ENCODE measurements at places on chromosomes 7 and 10.

GRCh38 chr10:9579110-9579705 lies 1438.5 kb upstream of the CELF2 start:
- no peak for DNase-seq

DNA sequence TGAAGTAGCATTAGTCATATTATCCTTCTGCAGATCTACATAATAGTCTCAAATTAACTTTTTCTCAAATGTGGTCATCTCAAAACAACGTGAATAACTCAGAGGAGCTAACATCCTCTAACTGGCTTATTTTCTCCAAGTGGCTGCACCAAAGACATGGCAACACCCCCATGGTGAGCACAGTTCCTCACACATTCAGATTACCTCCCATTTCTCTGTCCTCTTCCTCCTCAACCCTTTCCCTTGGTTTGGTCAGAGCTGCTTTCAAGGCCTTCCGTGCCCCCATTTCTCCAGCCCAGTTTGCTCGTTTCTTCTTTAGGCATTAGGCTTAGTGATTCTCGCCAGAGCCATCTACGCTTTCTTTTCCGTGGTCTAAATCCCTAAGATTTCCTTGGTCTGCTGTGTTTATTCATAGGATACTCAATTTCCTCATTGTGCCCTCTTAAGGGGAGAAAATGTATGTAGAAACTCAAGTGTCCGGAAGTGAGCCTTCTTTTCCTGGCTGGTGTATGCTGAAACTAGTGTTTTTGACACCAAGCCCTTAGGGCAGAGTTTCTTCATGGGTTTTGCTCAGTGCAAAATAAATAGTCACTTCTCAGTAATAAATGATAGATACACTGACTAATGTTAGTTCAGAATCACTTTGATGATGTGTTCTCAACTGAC lies 2.6 kb downstream of the MET start:
- no peak for DNase-seq

DNA sequence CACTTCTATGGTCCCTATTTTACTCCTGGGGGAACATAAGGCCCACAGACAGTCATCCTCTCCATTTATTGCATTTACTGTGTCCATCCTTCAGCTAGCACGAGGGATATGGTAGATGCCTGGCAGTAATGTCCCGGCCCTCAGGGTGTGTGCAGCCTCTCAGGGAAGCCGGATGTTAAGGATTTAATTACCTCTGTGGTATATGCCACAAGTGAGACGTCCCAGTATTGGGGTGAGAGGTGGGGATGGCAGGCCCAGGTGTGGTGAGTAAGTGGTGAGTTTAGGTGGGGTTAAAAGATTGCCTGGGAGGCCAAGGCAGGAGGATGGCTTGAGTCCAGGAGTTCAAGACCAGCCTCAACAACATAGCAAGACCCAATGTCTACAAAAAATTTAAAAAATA lies 144.9 kb downstream of the SH3PXD2A start:
- DNase-seq = no peak

DNA sequence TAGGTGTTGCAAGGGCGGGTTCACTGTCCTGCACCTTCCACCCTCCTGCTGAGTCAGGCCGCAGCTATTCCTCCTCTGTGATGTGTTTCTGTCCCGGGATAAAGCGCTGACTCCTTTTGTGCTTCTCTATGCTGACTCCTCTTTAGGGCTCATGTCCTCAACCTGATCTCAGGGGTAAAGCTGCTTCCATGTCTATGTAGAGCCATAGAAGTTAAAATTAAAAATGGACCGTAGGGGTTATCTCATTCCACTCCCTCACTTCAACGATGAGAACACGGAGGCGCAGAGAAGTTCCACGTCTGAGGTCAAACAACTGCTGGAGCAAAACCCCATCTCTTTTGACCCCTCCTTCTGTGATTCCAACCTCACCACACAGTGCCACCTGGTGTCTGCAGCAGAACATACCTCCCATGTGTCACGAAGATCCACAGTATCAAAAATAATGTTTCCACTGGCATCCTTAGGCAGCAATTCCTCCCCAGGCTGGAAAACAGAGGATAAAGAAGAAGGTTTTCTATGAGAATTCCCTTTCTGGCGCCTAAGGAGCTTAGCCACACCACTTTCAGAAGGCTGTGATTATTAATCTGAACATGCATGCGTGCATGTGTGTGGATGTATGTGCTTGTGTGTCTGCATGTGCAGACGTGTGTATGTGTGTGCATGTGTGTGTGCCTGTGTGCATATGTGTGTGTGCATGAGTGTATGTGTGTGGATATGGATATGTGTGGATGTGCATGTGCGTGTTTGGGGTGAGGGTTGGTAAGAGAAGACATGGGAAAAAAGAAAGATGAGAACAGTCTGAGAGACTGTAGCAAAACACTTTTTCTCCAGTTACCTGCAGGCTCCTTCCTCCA lies 81.2 kb upstream of the UCN3 start:
- peak; percentile 47 for DNase-seq

GRCh38 chr10:84743483-84743882 lies 415.1 kb downstream of the CCSER2 start:
- DNase-seq = no peak

GRCh38 chr7:51706851-51707250 lies 390.2 kb upstream of the COBL start:
- DNase-seq = no peak

DNA sequence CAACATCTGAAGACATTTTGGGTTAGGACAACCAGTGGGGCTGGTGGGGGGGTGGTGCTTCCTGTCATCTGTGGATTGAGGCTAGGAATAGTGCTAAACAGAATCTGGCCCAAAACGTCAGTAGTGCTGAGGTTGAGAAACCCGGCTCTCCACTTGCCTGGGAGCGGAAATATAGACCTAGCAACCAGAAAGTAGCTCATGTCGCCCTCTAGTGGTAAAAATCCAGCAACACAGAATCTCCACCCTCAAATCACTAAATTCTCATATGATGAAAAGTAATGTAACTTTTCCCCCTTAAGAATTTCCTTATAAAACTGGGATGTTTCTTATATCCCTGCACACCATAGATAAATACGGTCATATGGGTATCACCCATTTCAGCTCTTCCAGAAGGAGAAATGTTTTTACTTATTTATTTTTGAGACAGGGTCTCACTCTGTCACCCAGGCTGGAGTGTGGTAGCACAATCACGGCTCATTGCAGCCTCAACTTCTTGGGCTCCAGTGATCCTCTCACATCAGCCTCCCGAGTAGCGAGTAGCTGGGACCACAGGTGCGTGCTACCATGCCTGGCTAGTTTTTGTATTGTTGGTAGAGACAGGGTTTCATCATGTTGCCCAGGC lies 34.4 kb downstream of the ZC3HAV1 start:
- peak; percentile 62 for DNase-seq

GRCh38 chr7:1024331-1024841 lies 20.0 kb upstream of the GPR146 start:
- no peak for DNase-seq

GRCh38 chr7:51141451-51142003 lies 175.1 kb downstream of the COBL start:
- DNase-seq = no peak

DNA sequence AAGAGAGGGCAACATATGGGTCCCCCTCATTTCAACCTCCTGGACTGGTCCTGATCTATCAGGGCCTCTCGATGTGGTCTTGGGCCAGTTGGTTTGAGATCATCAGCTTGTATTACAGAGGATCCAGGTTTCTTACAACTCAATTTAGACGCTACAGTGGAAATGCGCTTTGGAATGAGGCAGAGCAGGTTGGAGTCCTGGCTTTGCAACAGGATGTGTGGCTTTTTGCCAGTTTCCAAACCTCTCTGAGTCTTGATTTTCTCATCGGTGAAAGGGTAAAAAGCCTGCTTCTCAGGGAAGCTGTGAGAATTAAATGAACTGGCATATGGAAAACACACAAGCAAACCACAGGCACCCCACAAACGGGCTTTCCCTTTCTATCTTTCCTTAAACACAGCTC lies 37.5 kb upstream of the MKI67 start:
- DNase-seq = no peak

GRCh38 chr7:158125721-158126120 lies 461.9 kb downstream of the PTPRN2 start:
- DNase-seq = no peak

GRCh38 chr10:5416981-5417380 lies 4.6 kb downstream of the NET1 start:
- no peak for DNase-seq

- DNase-seq = no peak
These were observed 199.0 kb downstream of the GPR37 start for GRCh38 chr7:124566583-124566982.

DNA sequence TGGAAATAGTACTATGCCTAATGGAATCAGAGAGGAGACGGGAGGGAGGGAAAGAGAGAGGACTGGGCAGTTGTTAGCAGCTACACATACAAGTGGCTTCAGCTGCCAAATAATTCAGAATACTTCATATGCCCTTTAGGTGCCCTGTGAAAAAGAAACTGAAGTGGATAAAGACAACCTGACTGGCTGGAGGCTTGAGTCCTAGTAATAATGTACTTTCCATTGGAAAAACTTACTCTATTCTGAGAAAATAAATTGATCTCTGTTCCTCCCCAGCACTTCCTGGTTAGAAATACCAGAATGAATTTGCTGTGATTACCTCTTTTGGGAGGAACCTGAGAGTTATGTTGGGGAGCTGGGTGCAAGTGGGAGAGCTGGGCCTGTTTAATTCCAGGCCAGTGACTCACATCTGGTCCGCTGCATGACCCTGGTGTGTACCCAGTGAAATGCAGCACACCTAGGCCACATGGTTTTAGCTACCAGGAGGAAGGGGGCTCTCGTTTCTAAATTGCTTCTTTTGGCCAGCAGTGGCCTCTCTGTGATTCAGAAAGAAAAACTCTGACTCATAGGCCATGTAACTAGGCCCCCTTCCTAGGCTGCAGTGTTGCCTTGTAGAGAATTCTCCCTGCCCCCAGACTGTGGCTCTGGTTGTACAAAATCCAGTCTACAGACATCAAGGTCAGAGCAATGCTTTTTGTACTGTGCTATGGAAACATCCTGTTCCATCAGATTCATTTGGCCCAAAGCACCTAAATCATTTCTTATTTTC lies 6.5 kb downstream of the AGFG2 start:
- DNase-seq = peak; percentile 85

DNA sequence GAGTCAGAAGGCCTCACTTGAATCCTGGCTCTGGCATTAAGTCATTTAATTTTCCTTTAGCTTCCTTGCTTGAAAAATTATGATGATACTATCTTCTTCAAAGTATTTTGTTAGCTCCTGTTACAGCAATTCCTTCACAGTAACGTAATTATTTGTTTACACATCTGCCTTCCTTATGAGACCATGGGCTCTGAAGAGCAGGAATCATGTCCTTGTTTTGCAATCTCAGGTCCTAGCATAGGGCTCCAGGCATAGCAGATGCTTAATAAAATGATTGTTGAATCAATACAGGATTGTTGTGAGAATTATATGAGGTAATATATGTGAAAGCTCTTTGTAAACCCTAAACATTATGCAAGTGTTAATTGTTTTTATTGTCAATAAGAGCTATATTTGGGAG lies 25.5 kb downstream of the KLHDC10 start:
- no peak for DNase-seq

DNA sequence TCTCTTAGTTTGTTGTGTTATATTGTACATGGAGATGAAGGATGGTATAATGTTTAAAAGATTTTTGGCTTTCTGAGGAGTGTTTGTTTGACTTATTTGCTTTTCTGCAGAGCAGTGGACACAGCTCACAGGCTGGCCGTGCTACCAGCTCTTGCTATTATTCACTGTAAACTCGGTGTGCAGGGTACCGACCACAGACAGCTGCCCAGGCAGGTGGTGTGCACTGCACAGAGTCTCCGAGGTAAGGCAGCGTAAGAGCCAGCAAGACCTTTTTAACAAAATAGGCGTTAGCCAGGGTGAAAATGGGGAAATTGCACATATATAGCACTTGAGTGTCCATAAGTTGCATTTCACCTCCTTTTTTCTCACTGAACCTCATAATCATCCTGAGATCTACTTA lies 438.0 kb downstream of the CNTNAP2 start:
- no peak for DNase-seq

GRCh38 chr10:100876585-100877460 lies 35.9 kb upstream of the SLF2 start:
- no peak for DNase-seq

DNA sequence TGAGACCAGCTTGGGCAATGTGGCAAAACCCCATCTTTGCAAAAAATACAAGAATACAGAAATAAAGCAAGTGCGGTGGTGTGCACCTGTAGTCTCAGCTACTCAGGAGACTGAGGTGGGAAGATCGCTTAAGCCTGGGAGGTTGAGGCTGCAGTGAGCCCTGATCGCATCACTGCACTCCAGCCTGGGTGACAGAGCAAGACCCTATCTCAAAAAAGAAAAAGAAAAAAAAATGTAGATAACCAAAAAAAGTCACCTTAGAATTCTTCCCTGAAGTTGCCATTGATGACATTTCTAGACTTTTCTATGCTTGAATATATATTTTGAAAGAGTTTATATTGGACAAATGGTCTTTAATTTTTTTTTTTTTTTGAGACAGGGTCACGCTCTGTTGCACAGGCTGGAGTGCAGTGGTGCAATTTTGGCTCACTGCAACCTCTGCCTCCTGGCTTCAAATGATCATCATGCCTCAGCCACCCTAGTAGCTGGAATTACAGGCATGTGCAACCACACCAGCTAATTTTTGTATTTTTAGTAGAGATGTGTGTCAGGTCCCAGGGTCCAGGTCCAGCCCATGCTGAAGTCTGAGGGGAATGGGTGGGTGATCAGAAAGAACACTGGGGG lies 35.1 kb upstream of the MTPAP start:
- DNase-seq = no peak

- no peak for DNase-seq
These were observed 43.9 kb upstream of the SRGN start for GRCh38 chr10:69043931-69044531.

- DNase-seq = no peak
These were observed 155.2 kb downstream of the MAGI2 start for GRCh38 chr7:79298145-79298760.

- no peak for DNase-seq
These were observed 14.9 kb upstream of the PLEKHS1 start for GRCh38 chr10:113736576-113736975.

DNA sequence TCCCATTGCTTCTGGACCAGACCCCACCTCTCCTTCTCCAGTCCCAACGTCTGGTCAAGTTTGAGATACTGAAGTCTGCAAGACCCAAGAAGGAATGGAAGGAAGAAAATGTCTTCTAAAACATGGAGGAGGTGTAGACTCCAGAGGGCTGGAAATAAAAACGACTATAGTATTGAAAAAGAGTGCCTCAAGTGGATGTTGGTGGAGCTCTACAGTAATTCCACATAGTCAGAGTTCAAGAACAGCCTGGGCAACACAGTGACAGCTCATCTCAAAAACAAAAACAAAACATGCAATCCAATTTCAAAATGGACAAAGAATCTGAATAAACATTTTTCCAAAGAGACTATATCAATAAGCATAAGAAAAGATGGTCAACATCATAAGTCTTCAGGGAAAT lies 2.3 kb upstream of the PCGF6 start:
- no peak for DNase-seq

GRCh38 chr10:104441329-104442000 lies 87.8 kb downstream of the CFAP58 start:
- DNase-seq = no peak

- DNase-seq = no peak
These were observed 103.9 kb downstream of the LRRC18 start for GRCh38 chr10:48835781-48836180.

Data from stimulated activated naive CD8-positive, alpha-beta T cell treated with anti-CD3 and anti-CD28 coated beads, Interleukin-15, amount 100 ng/mL, for 72 hours (primary cell).